ENCODE measurements at places on chromosomes 5 and 9. TPM values are rescaled to one million over a fixed set of nuclear protein-coding genes. Genes with fewer than 3 reads are reported as not detected.

- no peak for DNase-seq
Observed at GRCh38 chr5:88666761-88667495, 216.1 kb downstream of the MEF2C start.

GRCh38 chr5:169050146-169050571 lies 250.8 kb downstream of the SLIT3 start:
- no peak for DNase-seq

DNA sequence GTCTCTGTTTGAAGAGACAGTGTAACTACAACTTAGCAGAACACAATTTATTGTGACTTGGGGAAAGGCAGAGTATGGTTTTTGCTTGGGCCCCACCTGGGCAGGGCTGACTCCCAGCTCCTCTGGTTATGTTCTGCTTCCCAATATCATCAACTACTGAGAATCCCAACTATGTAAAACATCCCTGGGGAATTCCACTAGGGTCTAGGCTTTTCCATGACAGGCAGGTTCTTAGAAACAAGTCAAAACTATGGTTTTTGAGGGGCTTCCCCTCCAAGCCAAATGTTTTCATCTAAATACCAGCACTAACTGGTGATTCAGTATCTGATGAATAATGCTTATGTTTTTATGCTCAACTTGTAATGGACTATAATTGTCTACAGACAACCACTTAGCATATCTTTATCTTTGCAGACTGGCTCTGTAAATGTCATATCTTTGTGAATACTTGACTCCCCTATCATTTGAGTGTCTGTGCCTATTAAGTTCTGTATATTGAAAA lies 409.5 kb downstream of the PDE4D start:
- DNase-seq = no peak

- no peak for DNase-seq
Observed at GRCh38 chr9:129456549-129457324, 164.2 kb downstream of the C9orf50 start.

DNA sequence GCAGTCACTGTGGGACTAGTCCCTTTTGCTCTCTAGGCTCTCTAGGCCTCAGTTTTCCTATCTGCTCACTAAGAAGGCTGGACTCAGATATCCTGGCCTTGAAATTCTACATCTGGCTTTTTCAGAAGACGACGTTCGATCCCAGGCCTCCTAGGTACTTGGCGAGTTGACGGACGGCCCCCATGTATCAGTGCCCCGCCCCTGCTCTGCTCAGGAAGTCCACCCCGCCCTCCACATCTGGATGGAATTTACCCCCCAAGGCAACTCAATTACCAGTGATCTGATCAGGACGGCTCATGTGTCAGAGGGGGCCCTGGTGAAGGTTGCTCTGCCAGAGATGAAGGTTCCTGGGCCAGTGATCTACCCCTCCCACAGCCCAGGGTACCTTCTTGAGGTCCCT lies 44.1 kb upstream of the SYNPO start:
- DNase-seq = no peak

GRCh38 chr5:39428640-39429039 lies 3.9 kb upstream of the DAB2 start:
- no peak for DNase-seq

DNA sequence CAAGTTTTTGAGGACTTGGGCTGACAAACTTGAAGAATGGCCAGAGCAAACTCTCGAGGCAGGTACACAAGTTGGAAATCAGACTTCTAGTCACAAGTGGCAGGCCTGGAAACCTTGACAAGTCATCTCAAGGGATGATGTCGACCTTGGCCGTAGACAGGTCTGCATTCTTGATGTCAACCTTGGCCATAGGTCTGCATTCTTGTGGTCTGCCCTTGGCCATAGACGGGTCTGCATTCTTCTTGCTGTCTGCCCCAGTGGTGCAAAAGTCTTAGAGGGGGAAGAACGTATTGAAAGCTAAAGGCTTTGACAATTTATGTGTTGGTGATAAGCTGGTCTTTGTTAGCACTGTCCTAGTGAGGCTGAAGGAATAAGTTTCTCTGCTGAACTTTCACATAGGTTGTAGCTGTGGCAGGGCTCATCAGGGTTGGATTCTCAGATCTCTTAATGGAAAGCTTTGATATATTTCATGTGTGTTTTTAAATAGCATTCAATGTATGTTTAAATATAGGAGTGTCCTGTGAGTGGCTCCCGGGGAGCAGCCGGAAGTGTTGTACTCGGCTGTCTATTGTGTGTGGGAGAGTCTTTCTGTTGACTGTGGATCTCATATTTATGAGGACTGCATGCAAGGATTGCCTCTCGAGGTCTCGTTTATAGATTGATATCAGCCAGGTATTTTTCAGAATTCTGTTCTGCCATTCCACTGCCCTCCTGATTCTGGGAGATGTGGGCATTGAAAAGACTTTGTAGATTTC lies 27.0 kb downstream of the SUB1 start:
- no peak for DNase-seq

DNA sequence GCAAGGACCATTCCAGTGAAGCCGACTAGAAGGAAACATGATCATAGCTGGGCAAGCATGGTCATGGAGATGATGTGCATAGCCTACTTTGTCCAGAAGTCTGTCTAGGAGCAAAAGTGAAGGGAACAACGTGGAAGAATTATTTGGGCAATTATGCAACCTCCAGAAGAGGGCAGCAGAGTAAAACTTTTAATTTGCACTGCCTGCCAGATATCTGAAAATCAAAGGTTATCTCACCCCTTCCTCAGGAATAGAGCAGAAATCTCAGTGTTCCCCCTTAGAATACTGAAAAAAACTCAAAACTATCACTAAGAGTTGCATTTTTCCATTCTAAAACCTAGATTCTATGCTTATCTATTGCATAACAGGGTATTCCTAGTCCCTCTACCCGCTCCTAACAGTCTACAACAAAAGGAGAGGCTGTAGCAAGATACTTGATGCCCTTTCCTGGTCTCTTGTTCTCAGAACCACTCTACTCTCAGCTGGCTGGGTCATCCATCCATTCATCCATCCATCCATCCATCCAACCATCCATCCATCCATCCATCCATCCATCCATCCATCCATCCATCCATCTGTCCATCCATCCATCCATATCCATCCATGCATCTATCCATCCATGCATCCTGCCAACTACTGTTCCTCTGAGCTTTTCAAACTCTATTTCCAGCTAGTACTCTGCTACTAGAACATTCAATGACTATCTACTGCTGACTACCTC lies 8.4 kb upstream of the SETD9 start:
- no peak for DNase-seq

- no peak for DNase-seq
Observed at GRCh38 chr5:55624841-55625588, 87.1 kb downstream of the SLC38A9 start.

GRCh38 chr9:129209109-129209508 lies 31.0 kb upstream of the IER5L start:
- no peak for DNase-seq

- no peak for DNase-seq
Observed at GRCh38 chr9:101139082-101139481, 110.6 kb downstream of the PLPPR1 start.

GRCh38 chr9:96109680-96110351 lies 192.2 kb downstream of the HSD17B3 start:
- DNase-seq = no peak

DNA sequence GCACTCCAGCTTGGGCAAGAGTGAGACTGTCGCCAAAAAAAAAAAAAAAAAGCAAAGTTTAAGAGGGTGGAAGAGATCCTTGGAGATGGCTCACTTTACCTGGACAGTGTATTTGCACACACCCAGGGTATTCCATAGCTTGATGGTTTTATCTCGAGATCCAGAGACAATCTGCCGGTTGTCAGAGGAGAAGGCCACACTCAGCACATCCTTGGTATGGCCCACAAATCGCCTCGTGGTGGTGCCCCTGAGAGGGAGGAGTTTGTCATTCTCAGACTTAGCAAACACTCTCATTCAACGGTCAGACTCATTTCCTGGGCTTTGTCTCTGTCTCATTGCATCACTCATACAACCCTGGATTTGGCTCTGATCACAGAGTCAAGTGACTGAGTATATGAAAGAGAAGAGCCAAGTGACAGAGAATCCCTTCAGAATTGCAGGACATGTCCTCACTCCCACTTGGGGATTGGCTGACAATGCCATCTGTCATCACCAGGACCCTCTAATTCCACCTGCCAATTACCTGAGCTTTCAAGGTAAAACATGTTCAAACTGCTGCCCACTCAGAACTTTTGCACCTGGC lies 2.2 kb downstream of the RACK1 start:
- no peak for DNase-seq

GRCh38 chr9:95088421-95089161 lies 228.9 kb downstream of the FANCC start:
- DNase-seq = no peak

DNA sequence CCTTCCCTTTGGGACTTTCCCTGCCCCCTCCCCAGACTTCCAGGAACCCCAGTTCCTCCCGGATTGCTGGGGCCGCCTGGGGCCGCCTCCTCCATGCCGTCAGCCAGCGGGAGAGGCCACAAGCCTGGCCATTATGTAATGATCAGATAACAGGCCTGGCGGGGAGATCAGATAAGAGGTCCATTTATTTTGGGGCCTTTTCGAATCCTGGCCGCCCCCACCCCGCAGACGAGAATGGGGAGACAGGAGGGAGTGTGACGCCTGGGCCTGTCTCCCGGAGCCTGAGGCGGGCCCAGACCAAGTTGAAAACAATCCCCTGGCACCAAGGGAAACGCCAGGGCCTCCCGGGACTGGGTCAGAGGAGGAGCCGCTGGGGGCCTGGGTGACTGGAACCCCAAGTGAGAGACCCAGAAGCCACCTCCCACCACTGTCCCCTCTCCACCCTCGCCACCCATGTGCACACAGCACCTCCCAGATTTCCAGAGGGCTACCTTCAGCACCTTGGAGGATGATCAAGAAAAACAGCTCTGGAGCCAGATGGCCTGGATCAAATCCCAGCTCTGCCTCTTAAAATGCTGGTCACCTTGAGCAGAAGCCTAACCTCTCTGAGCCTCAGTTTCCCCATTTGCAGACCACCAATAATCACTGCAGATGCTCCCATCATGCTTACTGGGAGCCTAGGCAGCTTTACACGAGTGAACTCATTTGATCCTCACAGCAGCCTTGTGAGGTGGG lies 7.8 kb downstream of the ENG start:
- peak; percentile 84 for DNase-seq

- DNase-seq = no peak
Observed at GRCh38 chr9:107226421-107226820, 56.7 kb upstream of the RAD23B start.

DNA sequence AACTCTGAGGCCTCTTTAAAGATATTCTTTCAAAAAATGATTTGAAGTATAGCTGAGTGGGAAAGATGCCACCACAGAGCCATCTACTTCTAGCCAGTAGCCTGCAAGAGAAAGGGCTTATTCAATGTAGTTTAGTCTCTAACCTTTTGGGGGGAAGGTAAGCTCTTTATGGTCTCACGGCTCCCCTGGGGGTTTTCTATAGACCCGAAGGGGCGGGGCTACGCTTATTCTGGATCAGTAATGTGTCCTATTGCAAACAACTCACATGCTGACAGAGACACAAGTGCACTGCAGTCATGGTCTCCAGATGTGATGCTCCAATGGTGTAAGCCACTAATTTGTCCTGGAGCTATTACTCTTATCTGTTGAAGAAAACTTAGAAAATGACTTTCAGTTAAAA lies 53.4 kb upstream of the RPS23 start:
- DNase-seq = no peak

- DNase-seq = no peak
Observed at GRCh38 chr5:76670508-76670907, 45.4 kb upstream of the F2R start.

DNA sequence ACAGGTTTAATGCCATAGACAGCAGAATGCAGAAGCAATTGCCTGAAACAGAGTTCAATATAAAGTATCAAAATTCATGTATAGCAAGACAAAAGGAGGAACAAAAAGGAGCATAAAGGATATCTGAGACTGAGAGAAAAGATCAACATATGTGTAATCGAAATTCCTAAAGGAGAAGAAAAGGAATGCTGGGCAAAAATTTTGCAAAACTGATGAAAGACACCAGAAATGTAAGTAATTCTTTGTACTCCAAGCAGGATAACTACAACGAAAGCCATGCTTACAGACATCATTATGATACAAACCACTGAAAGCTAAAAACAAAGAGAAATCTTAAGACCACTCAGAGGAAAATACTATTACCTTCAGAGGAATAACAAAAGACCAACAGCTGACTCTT lies 72.8 kb upstream of the MTAP start:
- DNase-seq = no peak

Gene DENND4C
- 31.9 TPM for total RNA-seq

Gene OR1J2
- total RNA-seq = not detected

Gene DAPK1
- 1.6 TPM for total RNA-seq

Gene HTR4
- total RNA-seq = not detected

Gene IRF1
- 19.8 TPM for total RNA-seq

Gene SPATA31E1
- not detected for total RNA-seq

Gene DPYSL3
- total RNA-seq = 15.4 TPM

Gene FOXI1
- total RNA-seq = not detected

Gene PCDHB9
- 0.63 TPM for total RNA-seq

Gene KCNV2
- total RNA-seq = not detected

All from heart left ventricle (tissue), 16 donors.